Activated gamma-delta T cell treated with Interleukin-2 at 50 U/mL for 16 hours (primary cell): ENCODE measurements at places on chromosomes 6 and 20.

DNA sequence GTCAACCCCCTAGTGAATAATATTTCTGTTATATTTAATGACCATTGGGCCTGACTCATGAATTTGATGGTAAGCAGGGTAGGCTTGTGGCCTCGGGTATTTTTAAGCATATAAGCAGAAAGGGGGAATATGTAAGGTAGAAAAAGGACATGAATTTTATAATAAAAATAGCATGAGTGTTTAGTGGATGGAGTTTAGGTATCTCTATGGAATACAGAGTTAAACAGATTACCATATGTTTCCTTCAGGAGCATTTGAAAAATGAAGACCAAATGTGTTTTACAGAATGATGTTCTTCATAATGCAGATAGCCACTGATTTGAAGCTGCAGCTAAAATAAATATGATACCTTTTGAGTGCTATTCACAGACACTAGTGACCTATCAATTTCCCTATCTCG, 191.7 kb upstream of the TSHZ2 start:
- no peak for DNase-seq

DNA sequence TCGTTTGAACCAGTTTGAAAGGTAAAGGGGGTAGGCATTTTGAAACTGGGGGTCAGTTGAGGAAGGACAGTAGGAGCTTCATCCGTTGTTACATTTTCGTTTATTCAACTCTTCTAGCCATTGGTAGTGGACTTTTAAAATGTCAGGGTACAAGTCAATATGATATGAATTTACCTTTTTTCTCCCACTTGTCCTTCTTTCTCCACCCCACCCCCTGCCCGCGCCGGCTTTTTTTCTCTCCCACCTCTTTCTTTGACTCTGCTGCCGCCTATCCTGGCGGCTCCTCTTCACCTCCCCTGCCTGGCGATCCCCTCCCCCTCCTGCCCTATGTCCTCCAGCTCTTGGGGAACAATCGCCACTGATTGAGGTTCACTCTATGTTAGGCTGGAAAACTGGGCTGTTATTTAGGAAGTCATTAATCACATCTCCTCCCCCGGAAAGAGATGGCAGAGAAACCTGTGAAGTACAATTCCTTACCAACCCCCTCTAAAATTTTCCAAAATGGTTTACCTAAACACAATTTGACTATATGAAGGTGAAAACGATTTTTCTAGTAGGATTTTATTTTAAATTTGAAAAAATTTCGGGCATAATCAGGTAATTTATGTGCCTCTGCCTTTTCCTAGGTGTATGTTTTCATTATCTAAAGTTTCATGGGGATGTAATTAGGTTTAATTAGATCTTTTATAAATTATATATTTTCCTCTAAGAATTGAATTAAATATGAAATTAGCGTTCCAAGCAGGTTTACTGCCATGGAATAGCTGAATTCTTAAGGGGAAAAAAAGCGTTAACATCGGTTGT, 778 bp upstream of the LIN28B start:
- DNase-seq, result no peak

DNA sequence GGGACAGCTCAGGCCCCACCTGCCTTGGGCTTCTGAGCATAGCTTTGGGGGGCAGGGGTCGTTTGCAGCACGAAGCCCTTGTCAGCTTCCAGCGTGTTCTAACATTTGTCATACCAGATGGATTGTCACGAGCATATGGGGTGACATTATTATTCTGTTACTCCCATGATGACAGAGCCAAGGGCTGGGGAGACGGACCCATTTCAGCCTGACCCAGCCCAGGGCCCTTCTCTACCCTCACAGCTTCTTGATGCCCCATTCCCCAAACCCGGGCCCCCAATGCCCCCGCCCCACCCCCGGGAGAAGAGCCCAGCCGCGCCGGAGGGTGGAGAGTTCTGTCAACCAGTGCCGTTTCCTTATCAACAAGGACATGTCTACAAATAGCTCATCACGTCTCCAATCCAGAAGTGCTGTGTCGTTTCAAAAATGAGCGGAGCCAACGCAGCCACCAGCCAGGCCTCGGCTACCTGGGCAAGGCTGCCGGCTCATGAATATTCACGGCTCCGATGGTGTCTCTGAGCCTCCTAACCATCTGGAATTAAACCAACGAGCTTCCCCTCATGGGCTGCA, 9.6 kb upstream of the CHRNA4 start:
- DNase-seq, result no peak

GRCh38 chr6:50116390-50116789, 66.7 kb upstream of the DEFB112 start:
- no peak for DNase-seq

- no peak for DNase-seq
These were observed 40.8 kb downstream of the FAM229B start for GRCh38 chr6:112128208-112128607.

GRCh38 chr20:23200413-23200812, 114.3 kb upstream of the CD93 start:
- no peak for DNase-seq

DNA sequence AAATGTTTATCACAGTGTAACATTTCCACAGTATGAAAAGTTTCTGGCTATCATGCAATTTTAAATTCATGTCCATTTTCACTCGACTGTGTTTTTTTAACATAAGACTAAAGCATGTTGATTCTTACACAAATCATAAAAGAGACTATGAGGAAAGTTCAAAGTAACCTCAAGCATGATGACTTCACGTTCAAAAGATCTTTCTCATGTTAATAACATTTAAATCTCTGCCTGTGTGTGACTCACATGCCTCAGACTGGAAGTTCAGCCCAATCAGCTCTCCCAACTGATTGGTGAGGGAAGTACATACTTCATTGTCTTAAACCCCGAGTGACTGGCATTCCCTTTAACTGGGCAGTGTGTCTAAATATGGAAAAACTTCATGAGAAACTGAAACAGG, 37.4 kb downstream of the ATXN1 start:
- no peak for DNase-seq

DNA sequence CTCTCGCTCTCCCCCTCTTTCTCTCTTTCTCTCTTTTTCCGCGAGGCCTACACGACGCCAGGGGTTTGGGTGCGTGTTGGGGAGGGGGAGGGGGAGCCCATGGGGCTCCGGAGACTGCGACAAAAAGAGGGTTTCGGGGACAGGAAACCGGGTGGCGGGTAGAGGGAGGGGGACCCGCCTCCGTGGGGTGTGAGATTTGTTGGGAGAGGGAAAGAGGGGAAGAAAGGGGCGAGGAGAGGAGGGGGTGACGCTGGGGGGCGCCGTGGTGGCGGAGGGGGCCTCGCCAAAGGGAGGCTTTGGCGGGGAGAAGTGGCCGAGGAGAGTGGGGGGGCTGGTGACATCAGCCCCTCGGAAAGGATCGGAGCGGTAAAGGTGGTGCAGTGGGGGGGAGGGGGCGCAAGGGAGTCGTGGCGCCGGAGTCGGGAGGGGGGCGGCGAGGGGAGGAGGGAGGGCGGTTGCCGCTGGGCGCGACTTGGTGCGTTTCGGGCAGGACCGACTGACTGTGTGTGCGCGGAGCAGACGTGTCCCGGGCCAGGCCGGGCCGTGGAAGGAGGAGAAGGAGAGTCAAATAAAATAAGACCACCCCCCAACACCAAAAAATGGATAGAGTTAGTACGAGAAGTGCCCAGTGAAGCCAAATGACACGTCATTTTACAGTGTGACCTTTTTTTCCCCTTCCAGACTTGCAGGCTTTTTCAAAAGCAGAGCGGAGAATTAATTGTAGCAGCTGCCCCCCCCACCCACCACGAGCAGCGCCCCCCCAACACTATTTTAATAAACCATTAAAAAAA, 39.8 kb downstream of the GNAS start:
- peak; percentile 69 for DNase-seq

- no peak for DNase-seq
These were observed 27.2 kb upstream of the CNKSR3 start for GRCh38 chr6:154537511-154538325.

DNA sequence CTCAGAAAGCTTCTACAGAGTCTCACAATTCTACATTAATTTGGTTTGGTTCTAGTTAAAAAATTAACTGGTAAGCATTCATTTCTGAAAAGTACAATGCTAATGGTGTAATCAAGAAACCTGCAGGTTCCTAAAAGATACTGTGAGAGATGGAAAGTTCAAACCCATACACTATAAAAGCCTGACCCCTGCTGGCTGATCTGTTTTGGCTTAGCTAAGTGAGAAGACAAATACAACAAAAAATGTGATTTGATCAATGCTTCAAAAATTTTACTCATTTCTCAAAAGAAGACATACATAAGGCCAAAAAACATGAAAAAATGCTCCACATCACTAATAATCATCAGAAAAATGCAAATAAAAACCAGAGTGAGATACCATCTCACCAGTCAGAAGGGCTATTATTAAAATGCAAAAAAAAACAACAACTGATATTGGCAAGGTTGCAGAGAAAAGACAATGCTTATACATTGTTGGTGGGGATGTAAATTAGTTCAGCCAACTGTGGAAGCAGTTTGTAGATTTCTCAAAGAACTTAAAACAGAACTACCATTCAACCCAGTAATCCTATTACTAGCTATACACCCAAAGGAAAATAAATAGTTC, 102.8 kb downstream of the MOXD1 start:
- peak; percentile 22 for DNase-seq

DNA sequence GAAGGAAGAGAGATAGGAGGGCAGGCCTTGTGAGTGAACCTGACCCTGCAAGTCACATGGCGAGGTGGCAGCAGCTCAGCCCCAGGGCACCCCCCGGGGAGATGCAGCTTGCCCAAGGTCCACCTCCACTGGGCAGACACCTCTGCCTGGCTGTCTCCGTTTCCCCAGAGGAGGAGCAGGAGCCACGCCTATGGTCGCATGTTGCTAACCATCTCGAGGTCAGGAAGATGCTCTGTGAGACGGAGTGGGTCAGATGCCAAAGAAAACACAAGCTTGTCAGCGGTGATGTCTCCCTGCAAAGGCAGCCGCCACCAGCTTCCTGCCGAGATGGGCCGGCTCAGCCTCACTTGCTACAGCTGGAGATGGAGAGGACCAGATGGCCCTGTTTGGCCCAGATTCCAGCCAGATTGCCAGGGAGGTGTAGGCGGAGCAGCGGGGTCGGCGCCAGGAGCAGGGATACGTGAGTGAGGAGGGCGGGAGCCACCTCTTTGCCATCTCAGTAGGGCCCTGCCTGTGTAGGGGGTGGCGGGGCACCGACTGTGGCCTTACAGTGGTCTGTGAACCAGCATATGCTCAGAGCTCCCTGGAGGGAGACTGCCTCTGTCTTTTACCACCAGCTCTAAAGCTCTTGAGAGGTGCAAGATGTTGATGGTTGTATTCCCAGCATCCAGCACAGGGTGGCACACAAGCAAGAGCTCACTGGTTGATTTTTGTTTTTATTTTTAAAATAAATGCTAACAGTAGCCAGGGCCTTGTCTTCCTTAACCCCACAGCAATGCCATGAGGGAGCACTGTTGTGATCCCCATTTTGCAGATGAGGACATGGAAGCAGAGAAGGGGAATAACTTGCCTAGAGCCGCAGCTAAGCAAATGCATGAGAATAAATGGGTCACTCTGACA, 42.9 kb upstream of the FAM83D start:
- DNase-seq, result peak; percentile 34

- DNase-seq, result no peak
These were observed 84.8 kb downstream of the ELOVL5 start for GRCh38 chr6:53263917-53264316.

- no peak for DNase-seq
These were observed 33.4 kb downstream of the MTRES1 start for GRCh38 chr6:107061125-107062020.

DNA sequence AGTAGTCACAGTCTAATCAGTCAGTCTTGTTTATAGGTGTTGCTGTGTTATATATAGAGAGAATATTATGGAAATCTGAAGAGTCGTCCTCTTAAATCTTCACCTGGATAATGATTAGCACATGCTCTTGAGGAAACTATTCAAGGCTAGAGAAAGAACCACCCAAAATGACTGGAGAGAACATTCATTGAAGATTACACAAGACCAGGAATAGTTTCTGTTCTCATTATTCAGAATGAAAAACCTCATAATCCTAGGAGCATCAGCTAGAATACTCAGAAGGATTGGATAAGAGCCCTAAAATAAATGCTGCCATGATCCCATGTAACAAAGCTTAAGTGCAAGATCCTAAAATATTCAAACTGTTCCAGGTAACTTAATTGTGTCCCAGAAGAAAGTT, 278.2 kb upstream of the PREP start:
- DNase-seq, result no peak

- DNase-seq, result no peak
These were observed 437.6 kb upstream of the PLCB4 start for GRCh38 chr20:8631271-8631670.

DNA sequence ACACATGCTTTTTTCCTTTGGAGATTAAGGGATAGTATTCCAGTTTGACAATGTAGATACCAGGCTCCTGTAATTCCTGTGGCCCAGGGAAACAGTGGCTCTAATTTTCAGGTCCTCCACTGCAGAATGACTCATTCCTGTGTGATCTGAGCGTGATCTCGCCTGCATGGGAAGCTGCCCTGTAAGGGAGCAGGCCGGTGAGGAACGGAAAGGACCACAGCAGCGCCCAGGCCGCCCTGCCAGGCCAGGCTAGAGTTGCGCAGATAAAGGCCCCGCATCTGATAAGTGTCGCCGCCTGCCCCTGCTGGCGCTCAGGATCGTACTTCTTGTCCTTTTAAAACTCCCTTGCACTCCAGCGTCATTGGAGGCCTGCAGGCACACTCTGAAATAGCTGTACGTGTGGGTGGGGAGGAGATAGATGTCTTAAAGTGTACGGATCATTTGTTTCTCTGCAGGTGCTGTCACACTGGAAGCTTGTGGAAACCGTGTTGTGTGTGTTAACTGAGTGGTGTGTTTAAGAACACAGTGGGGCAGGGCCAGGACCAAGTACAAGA, 60.7 kb downstream of the SYNJ2 start:
- no peak for DNase-seq

- no peak for DNase-seq
These were observed 11.4 kb downstream of the DDX27 start for GRCh38 chr20:49230561-49231133.

DNA sequence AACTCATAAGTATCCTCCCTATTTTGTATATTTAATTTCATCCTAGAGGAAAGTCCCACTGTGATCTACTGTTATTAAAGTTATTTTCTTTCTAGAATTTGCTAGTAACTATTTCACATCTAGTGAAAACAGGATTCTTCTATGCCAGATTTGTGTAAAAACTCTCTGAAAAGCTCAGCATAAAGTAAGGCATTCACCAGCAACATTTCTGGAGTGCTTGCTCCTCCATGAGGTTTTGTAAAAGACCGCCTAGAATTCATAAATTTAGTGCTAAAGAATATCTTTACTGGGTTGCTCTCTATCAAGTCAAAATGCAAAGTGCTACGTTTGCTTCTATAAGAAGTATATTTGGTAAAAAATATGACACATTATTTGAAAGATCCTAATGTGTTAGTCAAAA, 173.5 kb upstream of the IRAK1BP1 start:
- no peak for DNase-seq

DNA sequence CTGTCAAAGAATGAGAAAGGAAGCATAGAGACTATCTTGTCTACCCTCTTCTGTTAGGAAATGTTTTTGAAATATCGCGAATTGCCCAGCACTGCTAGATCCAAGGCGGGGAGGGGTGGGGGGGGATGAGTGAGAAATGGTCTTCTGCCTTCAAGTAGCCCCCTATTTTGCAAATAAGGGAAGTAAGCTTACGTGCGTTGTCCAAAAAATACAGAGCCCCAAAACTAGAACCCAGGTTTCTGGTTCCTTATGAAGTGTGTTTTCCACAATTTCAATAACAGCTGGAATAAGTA, 923 bp upstream of the ILRUN start:
- no peak for DNase-seq

- no peak for DNase-seq
These were observed 74.3 kb upstream of the HINT3 start for GRCh38 chr6:125882243-125882642.

GRCh38 chr6:69705954-69706353, 90.9 kb downstream of the LMBRD1 start:
- no peak for DNase-seq
